ENCODE measurements at places on chromosomes 1 and 21. TPM values are rescaled to one million over a fixed set of nuclear protein-coding genes. Genes with fewer than 3 reads are reported as not detected.

ITLN2 gene
- 318 TPM for polyA plus RNA-seq

OR2L5 gene
- not detected for polyA plus RNA-seq

MEAF6 gene
- 46.7 TPM for polyA plus RNA-seq

CHODL gene
- not detected for polyA plus RNA-seq

GCLM gene
- polyA plus RNA-seq: 13.8 TPM

CCDC27 gene
- not detected for polyA plus RNA-seq

BMP8B gene
- 8.1 TPM for polyA plus RNA-seq

FAM72C gene
- polyA plus RNA-seq: 1.6 TPM

PDE9A gene
- 34.8 TPM for polyA plus RNA-seq

All from small intestine (tissue), 16 donors.